ENCODE measurements at places on chromosomes 13 and 19.

- DNase-seq = no peak
These were observed 223.9 kb downstream of the LHFPL6 start for GRCh38 chr13:39379118-39379517.

DNA sequence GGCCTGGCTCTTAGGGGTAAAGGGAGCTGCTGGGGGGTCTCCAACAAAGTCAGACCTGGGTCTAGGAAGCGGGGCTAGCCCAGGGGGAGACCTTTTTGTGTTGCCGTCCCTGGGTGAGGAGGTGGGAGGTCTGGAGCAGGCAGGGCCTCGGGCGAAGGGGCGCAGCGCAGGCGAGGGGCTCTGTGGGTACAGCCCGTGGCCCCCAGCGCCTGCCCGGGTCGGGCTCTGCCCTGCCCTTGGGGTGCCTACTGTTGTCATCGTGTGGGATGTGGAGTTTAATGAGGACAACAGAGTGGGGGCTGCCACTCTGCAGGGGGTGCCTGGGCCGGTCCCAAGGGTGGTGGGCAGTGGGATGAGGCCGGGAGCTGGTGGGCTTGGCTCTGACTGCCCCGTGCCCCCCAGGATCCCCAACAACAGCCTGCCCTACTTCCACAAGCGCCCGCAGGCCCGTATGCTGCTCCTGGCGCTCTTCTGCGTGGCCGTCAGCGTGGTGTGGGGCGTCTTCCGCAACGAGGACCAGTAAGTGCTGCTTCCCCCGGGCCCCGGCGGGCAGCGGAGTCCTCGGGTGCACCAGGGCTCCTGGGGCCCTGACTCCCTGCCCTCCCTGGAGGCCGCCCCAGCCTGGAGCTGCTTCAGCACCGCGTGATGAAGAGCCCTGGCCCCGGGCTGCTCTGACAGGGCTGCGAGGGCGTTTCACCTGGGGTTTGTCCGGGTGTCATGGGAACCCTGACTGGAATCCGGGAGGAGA is 12.2 kb downstream of the SPPL2B start:
- no peak for DNase-seq

DNA sequence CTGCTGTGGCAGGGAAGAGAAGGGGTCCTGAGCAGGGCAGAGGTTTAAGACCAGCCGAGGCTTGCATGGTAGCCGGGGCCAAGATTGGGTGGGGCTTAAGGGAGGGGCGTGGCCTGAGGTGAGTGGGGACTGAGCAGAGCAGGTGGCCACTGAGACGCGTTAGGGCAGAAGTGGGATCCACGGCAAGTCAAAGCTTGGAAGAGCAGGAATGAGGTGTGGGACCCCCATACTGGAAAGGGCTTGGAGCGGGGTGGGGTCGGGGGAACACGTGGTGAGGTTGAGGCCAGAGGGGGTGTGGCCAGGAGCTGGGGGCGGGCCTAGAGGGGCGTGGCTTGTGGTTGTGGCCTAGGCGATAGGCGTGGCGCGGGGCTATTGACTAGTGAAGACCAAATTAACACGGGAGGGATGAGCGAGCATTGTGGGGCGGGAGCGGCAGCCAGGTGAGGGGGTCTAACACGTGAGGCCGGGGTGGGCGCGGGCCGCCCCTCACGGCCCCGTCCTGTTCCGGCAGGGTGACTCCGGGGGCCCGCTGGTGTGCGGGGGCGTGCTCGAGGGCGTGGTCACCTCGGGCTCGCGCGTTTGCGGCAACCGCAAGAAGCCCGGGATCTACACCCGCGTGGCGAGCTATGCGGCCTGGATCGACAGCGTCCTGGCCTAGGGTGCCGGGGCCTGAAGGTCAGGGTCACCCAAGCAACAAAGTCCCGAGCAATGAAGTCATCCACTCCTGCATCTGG is 3.3 kb downstream of the CFD start:
- no peak for DNase-seq

DNA sequence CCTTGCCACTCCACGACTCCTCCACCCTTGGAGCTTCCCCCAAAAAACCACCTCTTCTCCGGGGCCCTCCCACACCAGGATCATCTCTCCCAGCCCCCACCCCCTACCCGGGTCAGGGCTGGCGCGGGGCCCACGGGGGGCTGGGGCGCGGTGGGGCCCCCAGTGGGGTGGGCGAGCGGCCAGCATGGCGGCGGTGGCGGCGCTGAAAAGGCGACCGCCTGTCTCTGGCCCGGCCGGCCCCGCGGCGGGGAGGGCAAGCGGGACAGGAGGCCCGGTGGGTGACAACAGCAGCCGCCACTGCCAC is 850 bp downstream of the DYRK1B start:
- DNase-seq = no peak

- no peak for DNase-seq
These were observed 3.4 kb downstream of the TBXA2R start for GRCh38 chr19:3603121-3603811.

DNA sequence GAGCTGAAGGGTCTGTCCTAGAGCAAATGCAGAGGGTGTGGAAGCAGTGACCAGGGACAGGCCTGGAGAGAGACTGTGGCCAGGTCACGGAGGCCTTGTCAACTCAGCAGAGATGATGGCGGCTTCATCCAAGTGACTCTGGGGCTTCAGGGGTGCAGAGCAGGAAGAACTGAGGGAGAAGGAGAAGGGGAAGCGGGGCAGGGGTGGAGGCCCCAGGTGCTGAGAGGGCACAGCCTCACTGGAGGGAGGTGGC is 299.1 kb downstream of the ZNF536 start:
- DNase-seq = no peak

GRCh38 chr13:61779456-61779855 is 363.8 kb upstream of the PCDH20 start:
- no peak for DNase-seq

- no peak for DNase-seq
These were observed 2.3 kb downstream of the NOVA2 start for GRCh38 chr19:45971260-45971902.

- DNase-seq = no peak
These were observed 195.3 kb downstream of the LIG4 start for GRCh38 chr13:108020027-108020426.

DNA sequence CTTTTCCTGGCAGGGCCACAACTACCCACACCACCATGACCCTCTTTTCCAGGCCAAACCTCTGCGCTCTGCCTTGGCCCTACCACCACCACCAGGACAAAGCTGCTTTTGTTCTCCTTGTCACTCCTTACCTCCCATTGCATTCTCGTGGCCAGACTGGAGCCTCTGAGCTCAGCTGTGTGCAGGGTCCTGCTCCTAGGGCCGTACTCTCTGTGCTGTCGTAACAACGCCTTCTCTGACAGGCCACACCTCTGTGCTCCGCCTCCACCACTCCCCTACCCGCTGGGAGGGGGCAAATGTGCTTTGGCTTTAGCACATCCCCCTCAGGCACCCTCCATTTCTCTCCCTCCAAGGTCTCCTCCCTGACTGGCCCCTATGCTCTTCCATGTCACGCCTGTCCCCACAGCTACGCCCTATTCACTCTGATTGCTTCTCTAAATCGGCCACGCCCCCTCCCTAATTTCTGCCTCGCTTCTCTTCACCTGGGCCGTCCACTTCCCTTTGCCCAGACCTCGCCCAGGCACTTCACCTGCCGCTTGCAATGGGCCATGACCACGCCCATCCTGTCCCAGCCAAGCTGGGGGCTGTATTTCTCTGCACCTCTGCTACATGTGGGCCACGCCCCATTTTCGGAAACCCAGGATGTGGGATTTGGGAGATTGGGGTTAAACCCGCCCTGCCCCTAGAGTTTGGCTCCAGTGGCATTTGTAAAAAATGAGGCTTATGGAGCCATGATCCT is 472.3 kb downstream of the KLF12 start:
- DNase-seq = no peak

DNA sequence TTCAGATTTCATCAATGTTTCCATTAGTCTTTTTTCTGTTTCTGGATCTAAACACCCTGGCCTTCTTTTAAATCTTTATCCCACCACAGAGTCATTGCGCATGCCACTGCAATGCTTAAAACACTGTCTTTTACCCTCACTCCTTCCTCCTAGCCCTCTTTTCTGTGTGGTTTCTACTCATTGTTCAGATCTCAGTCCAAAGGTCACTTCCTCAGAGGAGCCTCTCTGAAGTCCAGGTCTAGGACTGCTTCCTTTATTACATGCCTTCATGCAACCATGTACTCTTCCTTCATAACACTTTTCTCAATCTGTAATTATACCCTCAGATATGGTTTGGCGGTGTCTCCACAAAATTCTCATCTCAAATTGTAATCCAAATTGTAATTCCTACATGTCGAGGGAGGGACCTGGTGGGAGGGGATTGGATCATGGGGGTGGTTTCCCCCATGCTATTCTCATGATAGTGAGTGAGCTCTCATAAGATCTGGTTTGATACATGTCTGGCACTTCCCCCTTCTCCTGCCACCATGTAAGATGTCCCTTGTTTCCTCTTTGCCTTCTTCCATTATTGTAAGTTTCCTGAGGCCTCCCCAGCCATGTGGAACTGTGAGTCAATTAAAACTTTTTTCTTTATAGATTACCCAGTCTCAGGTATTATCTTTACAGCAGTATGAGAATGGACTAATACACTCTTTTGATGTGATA is 808.9 kb downstream of the DIAPH3 start:
- DNase-seq = no peak

GRCh38 chr19:51627491-51628138 is 2.6 kb downstream of the SIGLEC5 start:
- no peak for DNase-seq

DNA sequence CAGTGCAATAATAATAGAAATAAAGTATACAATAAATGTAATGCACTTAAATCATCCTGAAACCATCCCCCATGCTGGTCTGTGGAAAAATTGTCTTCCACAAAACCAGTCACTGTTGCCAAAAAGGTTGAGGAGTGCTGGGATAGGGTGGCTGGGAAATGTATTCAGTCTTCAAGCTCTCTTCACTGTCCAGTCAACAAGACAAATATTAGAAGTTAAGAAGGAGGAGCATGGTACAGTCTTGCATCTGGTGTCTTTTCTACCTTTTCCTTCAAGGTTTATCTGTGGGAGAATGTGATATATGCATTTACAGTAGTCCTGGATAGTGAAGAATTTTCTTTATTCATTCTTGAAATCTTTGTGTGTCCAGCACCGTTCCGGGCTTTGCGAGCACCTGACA is 203.4 kb downstream of the GPC5 start:
- DNase-seq = no peak

DNA sequence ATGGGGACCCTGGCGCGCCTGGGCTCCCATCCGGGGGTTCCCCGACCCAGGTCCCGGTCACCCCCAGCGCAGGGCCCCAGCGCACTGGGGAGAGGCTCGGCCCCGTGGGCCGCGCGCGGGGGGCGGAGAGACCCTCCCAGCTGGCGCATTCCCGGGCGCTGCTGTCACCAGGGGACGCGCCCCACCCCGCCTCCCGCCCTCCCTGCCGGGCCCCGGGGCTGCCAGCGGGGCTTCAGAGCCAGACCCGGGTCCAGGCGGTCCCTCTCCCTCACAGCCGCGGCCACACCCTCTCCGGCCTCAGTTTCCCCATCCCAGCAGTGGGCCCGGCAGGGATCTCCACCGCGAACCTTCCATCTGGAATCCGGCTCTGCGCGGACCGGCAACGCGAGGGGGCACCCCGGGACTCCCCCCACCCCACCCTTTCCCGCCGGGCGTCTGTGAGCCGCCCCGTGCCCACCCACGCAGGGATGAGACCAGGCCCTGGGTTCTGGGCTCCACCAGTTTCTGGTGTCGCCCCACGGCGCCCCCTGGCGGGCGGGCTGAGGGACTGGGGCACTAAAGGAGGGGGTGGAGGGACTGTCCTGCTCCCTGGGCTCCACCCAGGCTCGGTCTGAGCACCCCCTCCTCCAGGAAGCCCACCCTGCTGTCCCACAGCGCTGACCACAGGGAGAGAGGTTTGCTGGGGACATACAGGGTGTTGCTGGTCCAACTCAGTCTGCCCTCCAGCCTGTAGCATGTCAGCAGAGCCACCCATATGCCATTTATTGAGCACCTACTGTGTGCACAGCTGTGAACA is 878 bp upstream of the ADAMTSL5 start:
- DNase-seq = peak; percentile 80

DNA sequence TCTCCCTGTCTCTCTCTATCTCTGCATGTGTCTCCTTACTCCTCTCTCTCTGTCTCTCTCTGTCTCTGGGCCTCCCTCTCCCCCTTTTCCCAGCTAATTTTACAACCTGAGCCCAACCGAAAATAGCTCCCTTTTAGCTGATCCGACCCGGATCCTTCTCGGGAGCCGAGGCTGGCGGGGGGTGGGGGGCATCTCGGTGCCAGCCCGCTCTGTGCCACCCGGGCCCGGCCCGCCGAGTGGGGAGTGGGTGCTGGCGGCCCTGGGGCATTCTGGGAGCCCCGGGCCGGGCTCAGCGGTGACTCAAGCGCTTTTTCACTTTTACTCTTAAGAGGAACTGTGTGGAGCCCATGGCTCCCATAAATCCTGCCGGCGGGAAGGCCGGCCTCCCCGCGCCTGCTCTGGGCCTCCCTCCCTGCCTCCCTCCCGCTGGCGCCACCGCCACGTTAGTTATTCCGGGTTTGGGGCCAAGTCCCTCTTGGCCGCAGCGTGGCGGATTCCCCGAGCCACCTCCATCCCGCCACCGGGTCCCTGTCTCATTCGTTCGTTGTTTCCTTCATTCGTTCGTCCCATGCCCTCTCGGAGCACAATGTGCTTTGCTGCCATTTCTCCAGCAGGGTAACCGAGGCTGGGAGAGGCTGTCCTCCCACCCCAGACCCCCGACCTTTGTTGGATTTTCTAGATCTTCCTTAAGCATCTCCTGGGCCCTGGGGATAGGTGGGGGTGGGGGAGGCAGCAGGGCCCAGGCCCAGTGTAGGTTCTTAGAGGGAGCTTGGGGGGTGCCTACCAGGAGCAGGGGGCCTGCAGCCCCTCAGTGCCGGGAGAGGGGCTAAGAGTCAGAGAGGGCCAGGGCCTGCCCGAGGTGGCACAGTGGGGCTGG is 3.2 kb downstream of the NFIC start:
- DNase-seq = peak; percentile 66

GRCh38 chr19:57887195-57887941 is 1.5 kb downstream of the ZNF814 start:
- peak; percentile 36 for DNase-seq

- no peak for DNase-seq
These were observed 1.7 kb downstream of the SAMD1 start for GRCh38 chr19:14088634-14089411.

- no peak for DNase-seq
These were observed 173.6 kb downstream of the NDFIP2 start for GRCh38 chr13:79654520-79654919.

- DNase-seq = no peak
These were observed 221.8 kb downstream of the LACC1 start for GRCh38 chr13:44101347-44102083.

GRCh38 chr19:18298601-18299000 is 17.2 kb upstream of the JUND start:
- no peak for DNase-seq

DNA sequence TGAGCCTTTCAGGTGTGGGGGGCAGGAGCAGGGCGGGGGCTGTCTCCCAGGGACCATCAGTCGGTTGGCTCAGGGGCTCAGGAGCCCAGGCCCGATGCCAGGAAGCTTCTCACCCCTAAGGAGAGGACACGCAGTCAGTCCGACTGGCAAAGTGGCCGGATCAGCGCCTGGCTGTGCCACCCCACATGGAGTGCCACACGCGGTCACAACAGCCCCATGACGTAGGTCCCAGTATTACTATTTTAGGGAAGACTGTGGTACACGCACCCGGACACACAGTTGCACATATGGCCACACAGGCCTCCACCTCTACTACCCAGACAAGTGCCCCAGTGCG is 29.3 kb upstream of the GRTP1 start:
- DNase-seq = peak; percentile 38

- no peak for DNase-seq
These were observed 286.6 kb downstream of the PCDH9 start for GRCh38 chr13:66943530-66943929.
